ENCODE measurements at places on chromosomes 16 and 17. TPM values are rescaled to one million over a fixed set of nuclear protein-coding genes. Genes with fewer than 3 reads are reported as not detected.

The SEBOX gene
- not detected for total RNA-seq

The PRR11 gene
- total RNA-seq, result 0.86 TPM

The MATCAP1 gene
- 5.9 TPM for total RNA-seq

The CCL1 gene
- not detected for total RNA-seq

The CDR2 gene
- 11.9 TPM for total RNA-seq

The ANKRD40CL gene
- total RNA-seq, result not detected

The CD300LB gene
- total RNA-seq, result not detected

The SPATA20 gene
- total RNA-seq, result 21.9 TPM

The LPCAT2 gene
- 4.3 TPM for total RNA-seq

The CDH8 gene
- total RNA-seq, result 0.82 TPM

The CLEC19A gene
- total RNA-seq, result not detected

The MILR1 gene
- 1.2 TPM for total RNA-seq

The TBX4 gene
- not detected for total RNA-seq

The MT1M gene
- 1.4 TPM for total RNA-seq

The CTCF gene
- 22.1 TPM for total RNA-seq

The SHISA9 gene
- 0.97 TPM for total RNA-seq

The KREMEN2 gene
- total RNA-seq, result not detected

The ST6GALNAC2 gene
- 8.1 TPM for total RNA-seq

The SLFN14 gene
- not detected for total RNA-seq

The TBC1D3I gene
- total RNA-seq, result not detected

The PROCA1 gene
- total RNA-seq, result 1.1 TPM

The TPSG1 gene
- total RNA-seq, result not detected

The MRPL27 gene
- 70.7 TPM for total RNA-seq

The TBX2 gene
- 8.7 TPM for total RNA-seq

The RRN3 gene
- 30.8 TPM for total RNA-seq

The KRT9 gene
- total RNA-seq, result not detected

The CSH2 gene
- total RNA-seq, result not detected

The TP53TG3B gene
- not detected for total RNA-seq
